Activated CD8-positive, alpha-beta T cell treated with anti-CD3 and anti-CD28 coated beads for 36 hours (primary cell): ENCODE measurements at places on chromosomes 12 and 14. TPM values are rescaled to one million over a fixed set of nuclear protein-coding genes. Genes with fewer than 3 reads are reported as not detected.

GRCh38 chr14:94470311-94470710 is 5.7 kb downstream of the SERPINA9 start:
- H3K4me3 ChIP-seq: no peak overlapping the region
- no peak for DNase-seq
- H3K36me3 ChIP-seq: no peaks in the 10 kb centered on the region
- no peaks in the 10 kb centered on the region for H3K4me1 ChIP-seq

- H3K36me3 ChIP-seq: no peaks in the 10 kb centered on the region
- DNase-seq: no peak
- H3K27ac ChIP-seq: no peak overlapping the region
- no peak overlapping the region for H3K4me3 ChIP-seq
Observed at GRCh38 chr14:60651086-60651795, 2.0 kb upstream of the SIX1 start.

DNA sequence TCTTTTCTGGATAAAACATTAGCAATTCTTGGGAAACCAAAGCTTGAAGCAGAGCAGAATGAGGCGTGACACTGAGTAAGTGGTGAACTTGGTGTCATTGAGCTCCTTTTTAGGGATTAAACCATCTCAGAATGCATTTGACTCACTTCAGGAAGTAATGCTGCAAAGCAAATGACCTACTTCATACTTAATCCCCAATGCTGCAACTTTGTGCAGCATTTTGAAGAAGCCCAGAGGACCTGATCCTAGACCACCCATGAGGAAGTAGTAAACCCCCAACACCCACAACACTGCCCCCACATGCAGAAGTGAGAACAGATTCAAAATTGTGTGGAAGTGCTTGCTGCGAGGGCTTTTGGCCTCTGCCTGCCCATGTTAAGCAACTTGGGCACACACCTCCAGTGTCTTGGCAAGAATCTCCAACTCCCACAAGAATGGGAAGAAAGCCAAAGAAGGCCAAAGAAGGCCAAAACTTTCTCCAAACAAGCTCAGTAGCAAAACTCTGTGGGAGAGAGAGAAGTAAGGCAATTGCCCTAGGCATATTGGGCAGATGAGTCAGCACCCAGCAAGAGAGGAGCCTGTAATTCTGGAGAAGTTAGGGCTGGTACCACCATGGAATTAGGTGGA is 69.2 kb upstream of the ETV6 start:
- no peak overlapping the region for H3K4me3 ChIP-seq
- no peak for DNase-seq
- H3K27me3 ChIP-seq: peaks cover 6% of the 10 kb centered on the region
- H3K36me3 ChIP-seq: no peaks in the 10 kb centered on the region
- no peak overlapping the region for H3K27ac ChIP-seq
- H3K4me1 ChIP-seq: peaks cover 13% of the 10 kb centered on the region

DNA sequence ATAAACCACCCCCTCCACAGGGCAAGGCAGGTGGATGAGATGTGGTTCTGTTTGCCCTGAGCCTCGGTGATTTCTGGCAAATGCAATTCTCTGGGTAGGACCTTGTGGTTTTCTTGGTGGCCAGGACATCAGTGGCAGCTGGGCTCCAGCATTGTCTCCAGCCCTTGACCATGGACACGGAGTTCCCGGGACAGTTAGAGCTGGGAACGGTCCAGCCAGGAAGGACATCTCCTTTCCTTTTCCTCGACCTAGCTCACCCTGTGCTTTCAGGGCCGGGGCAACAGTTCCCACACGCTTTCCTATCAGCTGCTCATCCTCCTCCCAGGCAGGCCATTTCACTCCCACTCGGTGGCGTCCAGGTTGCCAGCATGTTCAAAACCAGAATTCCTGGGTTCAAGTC is 9.2 kb downstream of the SERPINA4 start:
- no peaks in the 10 kb centered on the region for H3K4me1 ChIP-seq
- H3K4me3 ChIP-seq: no peak overlapping the region
- H3K27me3 ChIP-seq: peaks cover 3% of the 10 kb centered on the region
- no peak for DNase-seq

- no peak overlapping the region for H3K27ac ChIP-seq
- DNase-seq: no peak
- no peaks in the 10 kb centered on the region for H3K27me3 ChIP-seq
- no peaks in the 10 kb centered on the region for H3K4me1 ChIP-seq
- H3K36me3 ChIP-seq: no peaks in the 10 kb centered on the region
Observed at GRCh38 chr14:42429401-42429800, 822.7 kb downstream of the LRFN5 start.

The CFAP54 gene
- 0.45 TPM for total RNA-seq

DNA sequence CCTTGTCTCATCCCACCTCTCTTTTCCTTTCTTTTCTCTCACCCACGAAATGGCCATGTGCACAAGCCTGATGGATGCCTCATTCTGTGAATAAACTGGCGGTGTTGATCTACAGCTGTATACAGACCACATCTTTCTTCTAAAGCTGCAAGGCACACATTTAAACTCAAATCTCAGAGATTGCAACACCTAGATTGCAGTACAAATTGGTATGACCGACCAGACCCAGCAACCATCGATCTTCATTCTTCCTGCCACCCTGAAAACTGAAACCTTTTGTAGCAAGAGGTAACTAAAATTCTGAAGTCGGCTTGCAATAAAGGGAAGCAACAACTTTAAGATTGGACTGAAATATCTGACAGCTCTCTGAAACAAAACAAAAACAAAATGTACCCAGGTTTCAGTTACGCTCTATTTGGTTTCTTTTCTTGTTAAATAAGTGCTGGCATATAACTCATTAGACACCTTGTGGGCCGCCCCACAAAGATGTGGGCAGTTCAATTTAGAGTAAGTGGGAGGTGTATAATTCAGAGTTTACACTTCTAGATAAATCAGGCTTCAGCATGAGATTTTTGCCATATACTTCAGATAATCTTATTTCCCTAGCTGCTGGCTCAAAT is 390.0 kb upstream of the NOVA1 start:
- H3K4me3 ChIP-seq: no peak overlapping the region
- DNase-seq: no peak
- H3K27me3 ChIP-seq: no peaks in the 10 kb centered on the region
- no peak overlapping the region for H3K27ac ChIP-seq
- no peaks in the 10 kb centered on the region for H3K4me1 ChIP-seq
